ENCODE measurements at places on chromosomes 16 and 17. TPM values are rescaled to one million over a fixed set of nuclear protein-coding genes. Genes with fewer than 3 reads are reported as not detected.

Gene MYL4
- 0.82 TPM for total RNA-seq

Gene CA7
- not detected for total RNA-seq

Gene GRN
- 69.2 TPM for total RNA-seq

Gene FBXO47
- total RNA-seq: 0.18 TPM

Gene HSD17B1
- 0.70 TPM for total RNA-seq

Gene C16orf89
- total RNA-seq: not detected

Gene MYH2
- not detected for total RNA-seq

Gene TP53TG3C
- not detected for total RNA-seq

Gene CA4
- not detected for total RNA-seq

Gene SLC35G6
- not detected for total RNA-seq

Gene SCNN1G
- total RNA-seq: not detected

Gene CXCL16
- 0.70 TPM for total RNA-seq

Gene MSLN
- not detected for total RNA-seq

Gene BEAN1
- not detected for total RNA-seq

Gene EPOP
- 10.4 TPM for total RNA-seq

Gene CEMP1
- not detected for total RNA-seq

Gene CSHL1
- total RNA-seq: not detected

Gene NPIPA7
- 10.8 TPM for total RNA-seq

Gene TBC1D24
- 18.7 TPM for total RNA-seq

Gene PRKCA
- 63.1 TPM for total RNA-seq

Gene SLC13A2
- not detected for total RNA-seq

Gene CHP2
- total RNA-seq: not detected

Gene AATK
- 0.06 TPM for total RNA-seq

Gene DDX52
- 27.7 TPM for total RNA-seq

Gene PLEKHG4
- 7.7 TPM for total RNA-seq

Gene ARHGAP44
- not detected for total RNA-seq

Gene KCNJ18
- not detected for total RNA-seq

Gene ATAD5
- 33.7 TPM for total RNA-seq

Gene DOC2B
- not detected for total RNA-seq

Gene TPSD1
- not detected for total RNA-seq

Gene ZNF830
- total RNA-seq: 32.7 TPM

Gene SLFN14
- not detected for total RNA-seq

Gene BRIP1
- 30.6 TPM for total RNA-seq

Gene PHOSPHO1
- not detected for total RNA-seq

Gene ZNF423
- total RNA-seq: not detected

All from activated CD8-positive, alpha-beta memory T cell treated with anti-CD3 and anti-CD28 coated beads, Interleukin-2, amount 10 ng/mL, durations not matched to agents 7 days and 5 days (primary cell).